Breast epithelium (tissue), 4 donors: ENCODE measurements at places on chromosomes 5 and 9.

DNA sequence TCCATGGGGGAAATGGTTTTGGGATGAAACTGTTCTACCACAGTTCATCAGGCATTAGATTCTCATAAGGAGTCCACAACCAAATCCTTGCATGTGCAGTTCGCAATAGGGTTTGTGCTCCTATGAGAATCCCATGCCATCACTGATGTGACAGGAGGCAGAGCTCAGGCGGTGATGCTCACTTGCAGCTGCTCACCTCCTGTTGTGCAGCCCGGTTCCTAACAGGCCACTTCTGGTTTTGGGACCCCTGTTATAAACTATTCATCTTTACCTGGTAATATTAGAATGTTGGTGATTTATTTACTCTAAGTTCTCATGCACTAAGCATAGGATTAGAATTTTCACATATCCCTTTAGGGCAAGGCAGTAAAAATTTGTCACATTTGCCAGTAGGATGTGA is 122.3 kb downstream of the CDC42SE2 start:
- DNase-seq = no peak
- no peaks in the 10 kb centered on the region for H3K27me3 ChIP-seq
- no peak overlapping the region for H3K4me3 ChIP-seq
- no peaks in the 10 kb centered on the region for H3K4me1 ChIP-seq

DNA sequence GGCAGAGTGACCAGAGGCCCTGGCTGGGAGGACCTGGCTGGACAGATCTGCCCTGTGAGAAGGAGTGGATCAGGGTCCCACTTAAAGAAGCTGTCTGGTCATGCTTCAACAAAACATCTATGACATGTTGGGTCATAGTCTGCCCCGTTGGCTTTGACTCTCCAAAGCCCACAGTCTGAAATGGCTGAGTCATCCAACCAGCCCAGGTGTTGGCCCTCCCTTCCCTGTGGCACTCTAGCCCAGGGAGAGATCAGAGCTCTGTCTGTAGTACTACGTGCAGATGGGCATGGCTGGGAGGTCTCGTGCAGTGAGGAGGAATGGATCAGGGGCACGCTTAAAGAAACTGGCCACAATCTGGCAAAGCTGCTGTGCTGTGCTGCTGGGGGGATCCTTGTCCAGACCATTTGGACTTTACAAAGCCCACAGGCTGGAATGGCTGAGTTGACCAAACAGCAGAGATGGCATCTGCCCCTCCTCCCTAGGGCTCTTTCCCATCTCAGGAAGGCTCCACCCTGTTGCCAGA is 206.1 kb downstream of the TUSC1 start:
- no peaks in the 10 kb centered on the region for H3K27me3 ChIP-seq
- H3K4me3 ChIP-seq = no peak overlapping the region
- no peaks in the 10 kb centered on the region for H3K4me1 ChIP-seq
- no peak for DNase-seq
- no peaks in the 10 kb centered on the region for H3K36me3 ChIP-seq
- no peak overlapping the region for H3K27ac ChIP-seq

DNA sequence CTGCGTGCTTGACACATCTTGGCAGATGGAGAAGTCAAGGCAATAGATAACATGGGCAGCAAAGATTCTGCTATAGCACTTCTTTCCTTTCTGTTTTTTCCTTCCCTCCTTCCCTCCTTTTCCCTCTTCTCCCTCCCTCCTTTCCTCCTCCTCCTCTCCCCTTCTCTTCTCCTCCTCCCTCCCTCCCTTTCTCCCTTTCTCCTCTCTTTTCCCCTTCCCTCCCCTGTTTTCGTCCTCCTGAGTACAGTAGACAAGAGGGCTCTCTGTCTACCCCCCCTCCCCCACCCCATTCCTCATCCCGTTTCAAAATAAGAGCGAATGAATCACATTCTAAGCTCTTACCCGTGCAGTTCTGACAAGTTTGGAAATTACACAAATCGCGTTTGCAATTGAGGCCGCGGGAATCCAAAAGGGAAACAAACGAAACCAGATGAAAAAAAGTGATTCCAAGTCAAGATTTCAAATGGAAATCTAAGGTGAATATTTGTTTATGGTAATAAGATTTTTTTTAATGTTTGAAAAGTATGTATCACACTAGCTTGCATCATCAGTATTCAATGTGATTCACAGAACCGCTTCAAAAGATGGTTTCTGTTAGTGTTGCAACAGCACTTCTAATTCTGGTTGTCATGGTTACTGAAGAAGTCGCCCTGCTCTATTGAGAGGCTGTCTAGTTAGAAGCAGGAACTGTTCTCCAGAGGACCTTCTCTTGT is 1.3 kb downstream of the NIM1K start:
- peak overlapping the region; percentile 48 for H3K4me3 ChIP-seq
- DNase-seq = no peak
- no peaks in the 10 kb centered on the region for H3K4me1 ChIP-seq
- H3K27ac ChIP-seq = peak overlapping the region; percentile 55

DNA sequence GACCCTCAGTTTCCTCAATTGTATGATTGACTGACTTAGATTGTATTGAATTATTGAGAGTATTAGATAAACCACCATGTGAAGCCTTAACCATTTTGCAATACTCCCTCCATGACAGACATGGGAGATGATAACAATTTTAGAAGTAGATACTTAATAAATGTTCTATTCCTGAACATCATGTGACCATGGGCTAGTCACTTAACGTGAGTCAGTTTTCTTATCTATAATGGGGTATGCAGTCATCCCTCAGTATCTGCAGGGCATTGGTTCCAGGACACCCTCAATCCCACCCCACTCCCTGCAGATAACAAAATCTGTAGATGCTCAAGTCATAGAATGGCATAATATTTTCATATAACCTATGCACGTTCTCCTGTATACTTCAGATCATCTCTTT is 31.0 kb downstream of the SNX18 start:
- peak overlapping the region; percentile 57 for H3K27ac ChIP-seq
- H3K36me3 ChIP-seq = no peaks in the 10 kb centered on the region
- no peak for DNase-seq
